Anterior cingulate cortex (tissue), 58 donors: ENCODE measurements at places on chromosomes 3 and 15.

GRCh38 chr3:197458906-197459470 lies 96.8 kb downstream of the BDH1 start:
- DNase-seq = no peak

GRCh38 chr3:109804697-109805096 lies 467.4 kb upstream of the DPPA4 start:
- no peak for DNase-seq

DNA sequence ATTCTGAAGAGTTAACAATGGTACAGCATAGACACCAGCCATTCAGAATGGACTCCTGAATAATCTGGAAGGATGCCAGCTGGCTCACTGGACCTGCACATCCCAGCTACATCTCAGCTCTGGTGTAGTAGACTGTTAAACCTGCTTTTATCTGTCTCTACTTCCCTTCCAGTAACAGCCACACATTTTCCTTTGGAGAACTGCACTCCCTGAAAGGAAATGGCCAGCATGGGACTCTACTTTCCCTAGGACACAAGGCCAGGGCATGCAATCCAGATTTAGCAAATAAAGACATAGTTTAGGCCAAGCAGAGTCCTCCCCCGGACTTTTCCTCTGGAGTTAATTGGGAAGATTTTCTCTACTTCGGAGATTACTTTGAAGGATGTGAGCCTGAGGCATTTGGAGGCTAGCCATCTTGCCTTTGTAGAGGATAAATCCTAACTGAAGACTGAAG lies 82.7 kb upstream of the TCF12 start:
- peak; percentile 6 for DNase-seq

DNA sequence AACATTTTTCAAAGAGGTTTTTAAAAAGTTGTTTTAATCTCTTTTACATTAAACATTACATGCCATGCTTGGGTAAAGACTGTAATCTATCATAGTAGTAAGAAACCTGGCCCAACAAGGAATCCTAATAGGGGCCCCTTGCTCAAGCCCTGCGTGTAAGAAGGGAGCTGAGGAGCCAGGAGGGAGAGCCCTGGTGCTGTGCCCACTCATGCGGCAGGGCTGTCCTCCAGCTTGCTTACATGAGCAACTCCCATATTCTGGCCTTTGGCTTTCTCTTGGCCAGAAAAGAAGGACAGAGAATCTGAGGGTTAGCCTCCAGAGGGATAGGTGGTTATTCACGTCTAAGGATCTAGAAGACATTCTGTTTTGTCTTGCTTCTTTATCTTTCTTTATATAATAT lies 49.8 kb downstream of the KBTBD12 start:
- DNase-seq = no peak

DNA sequence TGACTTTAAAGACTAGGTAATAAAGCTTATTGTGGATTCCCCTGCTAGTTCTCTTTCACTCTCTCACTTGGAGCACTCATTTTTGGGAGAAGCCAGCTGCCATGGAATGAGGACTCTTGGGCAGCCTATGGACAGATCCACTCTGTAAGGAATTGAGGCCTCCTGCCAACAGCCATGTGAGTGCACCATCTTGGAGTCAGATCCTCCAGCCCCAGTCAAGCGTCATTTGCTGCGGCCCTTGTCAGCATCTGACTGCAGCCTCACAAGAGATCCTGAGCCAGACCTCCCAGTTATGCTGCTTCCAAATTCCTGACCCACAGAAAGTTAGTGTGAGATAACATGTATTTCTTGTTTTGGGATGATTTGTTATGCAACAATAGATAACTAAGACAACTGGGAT lies 101.9 kb downstream of the SEMA6D start:
- DNase-seq = no peak

GRCh38 chr15:96720251-96720650 lies 389.8 kb downstream of the NR2F2 start:
- no peak for DNase-seq

DNA sequence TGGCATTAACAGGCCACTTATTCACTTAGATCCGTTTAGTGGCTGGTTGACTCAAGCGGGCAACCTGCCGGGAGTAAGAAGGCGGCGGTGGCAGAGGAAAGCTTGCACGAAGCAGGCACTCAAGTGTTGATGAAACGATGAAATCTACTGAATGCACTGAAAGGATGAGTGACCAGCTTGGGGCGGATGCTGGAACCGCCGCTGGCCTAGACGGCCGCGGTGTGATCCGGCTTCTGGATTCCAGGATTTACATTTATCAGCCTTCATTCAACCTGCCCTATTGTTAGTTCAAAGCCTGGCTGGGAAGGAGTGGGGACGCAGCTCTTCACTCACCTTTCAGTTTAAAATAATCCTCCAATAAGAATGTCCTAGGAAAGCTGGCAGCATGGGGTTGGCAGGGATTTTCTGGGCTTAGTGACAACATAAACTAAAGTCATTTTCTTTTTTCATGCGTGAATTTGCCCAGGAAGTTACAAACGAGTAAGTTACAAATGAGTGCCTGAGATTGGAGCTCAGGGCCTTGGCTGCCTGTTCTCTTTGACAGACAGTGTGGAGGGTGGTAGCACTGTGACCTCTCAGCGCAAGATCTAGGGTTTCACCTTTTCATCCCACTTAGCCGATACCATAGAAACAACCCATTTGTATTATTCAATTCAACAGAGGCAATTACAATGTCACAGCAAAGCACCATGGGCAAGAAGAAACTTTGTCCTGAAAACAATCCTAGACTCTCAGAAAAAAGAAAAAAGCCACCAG lies 1.1 kb upstream of the PLCH1 start:
- DNase-seq = no peak

GRCh38 chr3:98457543-98457942 lies 5.5 kb upstream of the OR5K1 start:
- DNase-seq = no peak

DNA sequence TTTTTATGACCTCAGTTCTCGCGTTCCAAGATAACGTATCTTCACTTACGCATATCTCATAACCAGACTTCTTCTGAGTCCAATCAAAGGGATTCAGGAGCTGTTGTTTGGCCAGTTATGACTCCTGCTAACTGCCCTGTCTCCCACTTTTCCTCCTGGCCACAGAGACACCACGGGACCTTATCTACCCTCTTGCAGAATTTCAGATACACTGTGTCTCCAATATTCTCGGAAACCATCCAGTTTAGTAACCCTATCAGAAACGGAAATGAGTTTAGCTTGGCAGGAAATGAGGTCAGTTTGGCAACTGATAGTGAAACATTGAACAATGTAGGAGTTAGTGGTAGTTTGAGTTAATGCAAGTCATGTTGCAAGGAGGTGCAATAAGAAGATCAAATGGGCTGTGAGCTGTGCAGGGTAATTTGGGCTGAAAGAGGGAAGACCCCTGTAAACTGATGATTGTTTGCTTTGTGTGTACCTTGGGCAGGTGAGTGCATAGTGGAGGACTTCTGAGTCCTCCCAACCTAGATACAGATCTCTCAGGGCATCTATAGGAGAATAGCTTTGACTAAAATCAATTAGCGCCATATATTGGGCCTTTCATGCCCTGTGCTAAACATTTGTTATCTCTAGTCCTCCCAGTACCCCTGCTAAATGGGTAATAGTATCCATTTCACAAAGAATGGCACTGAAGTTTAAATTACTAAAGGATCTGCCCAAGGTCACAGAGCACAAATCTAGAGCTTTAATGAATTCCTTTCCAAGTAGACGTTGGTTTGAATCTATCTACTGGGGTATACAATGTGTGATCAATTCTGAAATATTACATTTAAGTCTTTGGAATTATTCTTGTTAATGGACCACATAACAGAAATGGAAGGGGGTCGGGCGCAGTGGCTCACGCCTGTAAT lies 41.3 kb upstream of the PIK3CB start:
- no peak for DNase-seq

DNA sequence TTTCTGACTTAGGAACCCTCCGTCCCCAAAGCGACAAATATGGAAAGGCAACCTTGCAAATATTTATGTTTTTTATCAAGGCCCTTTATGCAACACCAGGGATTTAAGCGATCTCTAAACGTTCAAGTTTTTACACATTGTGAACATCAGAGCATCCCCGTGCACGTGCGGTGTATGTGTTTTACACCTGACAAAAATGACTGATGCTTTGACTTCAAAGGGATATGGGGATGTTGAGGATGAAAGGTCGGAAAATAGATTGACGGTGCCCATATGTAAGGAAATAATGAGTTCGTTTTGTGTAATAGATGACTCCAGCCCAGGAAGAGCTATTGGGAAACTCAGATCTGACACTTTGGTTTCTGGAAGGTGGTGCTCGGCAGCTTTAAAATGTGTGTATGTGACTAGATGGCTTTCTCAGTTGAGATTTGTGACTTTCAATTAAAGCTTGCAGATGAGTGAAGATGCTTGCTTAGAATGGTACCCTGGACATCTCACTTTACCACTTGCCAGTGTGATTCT lies 866 bp downstream of the SLC49A4 start:
- no peak for DNase-seq

DNA sequence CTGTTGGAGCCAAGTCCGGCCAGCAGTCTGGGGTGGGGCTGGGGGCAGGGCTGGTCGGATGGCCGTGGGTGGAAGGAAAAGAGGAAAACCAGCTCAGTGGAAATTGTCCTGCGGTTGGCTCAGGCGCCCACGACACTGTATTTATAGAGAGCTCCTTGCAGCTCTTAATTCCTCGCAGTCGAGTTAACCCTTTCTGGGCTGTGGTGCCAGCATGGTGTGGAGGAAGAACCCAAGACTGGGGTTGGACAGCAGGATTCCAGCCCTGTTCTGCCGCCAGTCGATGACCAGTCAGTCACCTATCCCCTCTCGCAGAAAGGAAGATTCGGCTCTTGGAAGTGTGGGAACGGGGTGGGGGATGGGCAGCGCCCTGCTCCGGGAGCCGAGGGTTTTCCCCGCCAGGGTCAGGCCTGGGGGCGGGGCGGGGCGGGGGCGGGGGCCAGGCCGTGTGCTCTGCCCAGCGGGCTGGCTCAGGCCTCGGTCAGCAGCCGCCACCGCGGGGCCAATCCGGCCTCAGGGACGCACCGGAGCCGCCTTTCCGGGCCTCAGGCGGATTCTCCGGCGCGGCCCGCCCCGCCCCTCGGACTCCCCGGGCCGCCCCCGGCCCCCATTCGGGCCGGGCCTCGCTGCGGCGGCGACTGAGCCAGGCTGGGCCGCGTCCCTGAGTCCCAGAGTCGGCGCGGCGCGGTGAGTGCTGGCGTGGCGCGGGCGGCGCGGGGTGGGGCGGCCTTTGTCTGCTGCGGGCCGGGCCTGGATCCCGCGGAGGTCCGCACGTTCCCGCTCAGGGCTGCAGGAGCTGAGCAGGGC lies at the start of gene CD276:
Gene CD276 (plus strand): TSS at position 607 of the 804 bp plus-strand sequence. CDS start 15,257 bp downstream, outside the sequence.
- peak; percentile 64 for DNase-seq

DNA sequence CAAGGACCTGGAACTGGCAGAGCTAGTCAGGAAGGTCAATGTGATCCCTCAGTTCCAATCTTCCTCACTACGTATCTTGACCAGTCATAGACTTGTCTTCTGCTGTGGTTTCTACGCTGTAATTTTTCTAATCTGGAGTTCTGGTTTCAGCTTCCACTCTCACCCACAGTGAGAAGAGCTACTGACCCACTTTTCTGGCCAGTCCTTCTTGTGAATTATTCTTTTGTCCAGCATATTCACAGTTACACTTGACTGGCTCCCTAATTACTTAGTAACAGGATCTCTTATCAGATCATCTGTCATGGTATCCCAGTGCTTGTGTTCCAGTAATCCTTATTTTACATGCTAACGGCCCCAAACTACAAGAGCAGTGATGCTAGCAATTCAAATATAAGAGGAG lies 72.4 kb upstream of the MME start:
- no peak for DNase-seq

DNA sequence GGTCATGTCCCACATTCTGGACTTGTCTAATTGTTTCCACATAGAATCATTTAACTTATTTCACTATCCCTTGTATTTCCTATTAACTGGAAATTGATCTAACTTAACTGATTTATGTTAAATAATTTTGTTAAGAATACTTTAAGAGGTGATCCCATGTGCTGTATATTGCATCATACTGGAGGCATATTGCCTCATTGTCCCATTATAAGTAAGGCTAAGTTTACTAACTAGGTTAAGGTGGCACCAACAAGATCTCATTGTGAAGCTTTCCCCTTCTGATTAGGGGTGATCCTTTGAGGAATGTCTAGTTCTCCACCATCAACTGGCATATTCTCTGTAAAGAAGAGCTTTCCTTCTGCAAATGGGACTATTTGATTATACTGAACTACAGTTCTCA lies 24.4 kb downstream of the MAP1A start:
- no peak for DNase-seq

GRCh38 chr3:98725352-98725751 lies 37.8 kb upstream of the ST3GAL6 start:
- DNase-seq = no peak

DNA sequence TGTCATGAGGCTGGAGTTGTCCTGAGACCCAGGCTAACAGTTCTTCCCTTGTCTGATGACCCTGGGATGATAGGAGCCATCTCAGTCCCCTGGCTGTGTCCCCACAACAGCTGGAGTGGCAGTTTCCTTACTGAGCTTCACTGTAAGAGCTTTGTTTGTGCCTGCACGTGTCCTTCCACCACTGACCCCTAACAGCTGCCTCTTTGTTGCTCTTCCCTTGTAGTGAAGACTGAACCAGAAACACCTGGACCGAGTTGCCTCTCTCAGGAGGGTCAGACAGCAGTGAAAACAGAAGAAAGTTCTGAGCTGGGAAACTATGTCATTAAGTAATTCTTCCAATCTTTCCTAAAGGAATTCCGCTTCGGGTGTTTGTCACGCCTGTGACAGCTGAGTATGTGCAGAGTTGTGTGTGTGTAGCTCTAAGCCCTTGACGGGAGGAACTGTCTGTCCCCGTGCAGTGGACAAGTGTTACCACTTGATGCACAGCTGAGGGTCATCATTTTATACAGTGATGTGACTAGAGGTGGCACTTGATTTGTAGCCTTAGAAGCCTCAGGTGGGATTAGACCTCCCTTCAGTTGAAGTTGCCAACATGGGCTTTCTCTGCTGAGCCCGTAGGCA lies 25.0 kb downstream of the MAP6D1 start:
- peak; percentile 84 for DNase-seq

DNA sequence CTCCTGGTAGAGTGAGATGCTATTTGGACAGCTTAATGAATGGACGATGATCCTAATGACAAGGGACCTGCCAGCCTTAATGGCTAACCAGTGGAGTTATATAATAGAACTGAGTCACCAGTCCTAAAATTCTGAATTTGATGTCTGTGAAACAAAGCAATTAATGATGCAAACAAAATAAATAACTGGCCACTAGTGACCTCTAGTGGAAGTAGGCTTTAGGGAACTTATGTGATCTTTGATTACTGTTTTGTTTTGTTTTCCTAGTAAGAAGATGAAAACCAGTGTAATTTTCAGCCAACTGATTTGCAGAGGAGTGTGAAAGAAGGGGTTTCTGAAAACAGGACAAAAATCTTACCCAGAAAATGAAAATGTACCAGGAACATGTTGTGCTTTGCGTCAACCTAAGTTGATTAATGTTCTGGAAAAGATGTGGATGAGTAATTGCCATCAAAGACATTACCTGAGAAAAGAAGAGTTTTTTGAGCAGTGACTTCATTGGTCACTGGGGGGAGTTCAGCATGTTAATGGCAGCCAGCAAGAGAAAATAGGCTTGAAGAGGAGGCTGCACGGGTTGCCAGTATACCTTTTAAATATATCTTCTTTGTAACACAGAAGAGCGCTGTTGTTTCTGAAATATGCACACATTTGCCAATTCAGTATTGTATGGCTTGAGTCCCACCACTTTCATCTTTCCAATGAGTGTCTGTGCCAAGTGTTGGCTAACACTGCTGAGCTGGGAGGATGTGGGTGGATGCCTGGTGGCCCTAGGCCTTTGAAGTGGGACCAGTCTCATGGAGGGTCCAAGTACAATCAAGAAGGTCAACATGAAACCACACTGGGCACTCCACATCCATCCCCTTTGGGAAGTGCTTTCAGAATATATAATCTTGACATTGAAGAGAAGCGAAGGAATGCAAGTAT lies 9.3 kb downstream of the VEPH1 start:
- DNase-seq = no peak

GRCh38 chr3:127074900-127075360 lies 92.0 kb downstream of the PLXNA1 start:
- DNase-seq = no peak
